Lower leg skin (tissue), 4 donors: ENCODE measurements at places on chromosomes 13 and 19.

DNA sequence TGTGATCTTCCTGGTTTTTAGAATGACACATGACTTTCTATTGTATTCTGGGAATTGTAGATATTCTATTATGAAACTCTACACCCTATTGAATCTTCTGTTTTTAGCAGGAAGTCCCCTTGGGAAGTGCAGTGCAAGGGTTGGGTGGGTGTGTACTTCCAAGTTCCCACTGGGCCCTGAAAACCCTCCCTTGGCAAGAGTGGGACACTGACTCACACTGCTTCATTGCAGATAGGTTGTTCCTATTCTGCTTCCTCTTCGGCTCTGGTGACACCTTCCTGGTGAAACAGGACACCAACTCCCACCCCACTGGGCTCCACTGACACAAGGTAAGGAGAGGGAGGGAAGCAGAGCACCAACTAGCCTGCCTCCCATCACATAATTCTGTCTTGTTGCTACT, 121.8 kb downstream of the KCTD12 start:
- DNase-seq = peak; percentile 73

DNA sequence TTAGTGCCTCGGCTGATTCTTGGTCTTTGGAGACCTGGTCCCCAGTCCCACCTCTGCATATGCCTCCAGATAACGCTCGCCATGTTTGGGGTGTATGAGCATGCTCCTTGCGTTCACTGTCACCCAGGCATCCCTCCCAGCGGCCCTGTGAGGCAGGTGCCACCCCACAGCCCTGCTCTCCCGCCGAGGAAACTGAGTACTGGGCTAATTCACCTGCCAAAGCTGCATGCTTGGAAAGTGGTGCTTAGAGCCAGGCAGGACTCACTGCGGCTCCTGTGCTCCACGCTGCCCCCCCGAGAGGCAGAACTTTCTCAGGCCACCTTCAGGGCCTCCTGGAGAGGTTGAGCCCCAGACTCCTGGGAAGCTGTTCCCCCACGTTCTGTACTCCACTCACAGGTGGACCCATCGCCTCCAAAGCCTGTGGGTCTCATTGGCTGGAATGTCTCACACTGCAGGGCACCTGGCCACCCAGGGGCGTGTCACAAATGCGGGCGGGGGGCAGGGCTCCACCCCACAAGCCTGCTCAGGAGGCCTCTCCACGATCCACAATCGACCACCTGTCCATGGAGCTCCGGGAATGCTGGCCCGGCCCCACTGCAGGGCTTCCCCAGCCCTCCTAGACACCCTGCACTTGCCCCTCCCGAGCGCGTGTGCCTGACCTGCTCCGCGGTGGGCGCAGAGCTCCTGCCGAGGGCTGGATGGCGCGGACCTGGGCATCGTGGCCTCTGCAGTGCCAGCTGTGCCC, 64.6 kb downstream of the ATP11A start:
- no peak for DNase-seq

- no peak for DNase-seq
Measured at GRCh38 chr13:85659493-85659892, 139.7 kb downstream of the SLITRK6 start.

DNA sequence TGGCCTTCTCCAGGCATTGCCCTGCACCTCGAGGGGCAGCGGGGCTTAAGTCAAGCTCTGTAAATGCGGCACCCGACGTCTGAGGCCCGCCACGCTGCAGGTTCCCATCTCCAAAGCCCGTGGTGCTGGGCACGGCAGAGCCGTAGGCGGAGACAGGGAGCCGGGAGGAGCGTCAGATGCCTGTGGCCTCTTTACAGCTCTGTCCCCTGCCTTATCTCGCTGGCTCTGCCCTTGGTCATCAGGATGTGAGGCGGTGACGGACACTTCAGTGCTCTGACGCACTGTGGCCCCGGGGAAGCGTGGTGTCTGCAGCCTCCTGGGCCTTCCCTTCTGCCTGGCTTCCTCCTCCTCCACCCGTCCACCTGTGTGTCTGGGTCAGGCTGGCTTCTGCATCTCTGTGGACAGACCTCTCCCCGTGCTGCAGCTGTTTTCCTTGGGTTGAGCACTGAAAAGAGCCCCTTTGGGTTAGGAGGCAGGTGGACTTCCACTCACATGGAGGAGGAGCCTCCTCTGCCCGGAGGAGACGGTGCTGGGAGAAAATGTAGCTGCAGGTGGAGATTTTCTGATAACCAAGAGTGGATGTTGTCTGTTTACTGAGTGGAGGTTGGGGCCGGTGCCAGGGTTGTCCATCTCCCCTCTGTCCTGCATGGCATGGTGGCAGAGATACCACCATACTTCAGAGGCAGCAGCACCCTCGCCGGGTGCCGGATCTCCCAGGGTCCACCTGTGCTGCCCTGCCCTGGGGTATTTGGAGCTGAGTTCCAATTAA, 14.6 kb downstream of the MCF2L start:
- no peak for DNase-seq
